Activated T-cell treated with anti-CD3 and anti-CD28 coated beads, Interleukin-2, amount 50 U/mL, for 4 hours (primary cell): ENCODE measurements at places on chromosomes 11 and 22. TPM values are rescaled to one million over a fixed set of nuclear protein-coding genes. Genes with fewer than 3 reads are reported as not detected.

MS4A3 gene
- not detected for total RNA-seq

KRTAP5-1 gene
- not detected for total RNA-seq

TEX54 gene
- total RNA-seq: 0.89 TPM

C22orf31 gene
- not detected for total RNA-seq

KBTBD3 gene
- 0.61 TPM for total RNA-seq

TSPAN18 gene
- total RNA-seq: 2.0 TPM

SLC5A4 gene
- total RNA-seq: not detected

PHLDA2 gene
- total RNA-seq: 11.0 TPM

FIBIN gene
- not detected for total RNA-seq

HEPHL1 gene
- total RNA-seq: not detected

EXPH5 gene
- total RNA-seq: 0.71 TPM

MALAT1 gene
- 3,100 TPM for total RNA-seq
